Amygdala (tissue), 56 donors: ENCODE measurements at places on chromosomes 2 and 18.

- no peak for DNase-seq
Observed at GRCh38 chr18:13934676-13935075, 19.3 kb upstream of the MC2R start.

DNA sequence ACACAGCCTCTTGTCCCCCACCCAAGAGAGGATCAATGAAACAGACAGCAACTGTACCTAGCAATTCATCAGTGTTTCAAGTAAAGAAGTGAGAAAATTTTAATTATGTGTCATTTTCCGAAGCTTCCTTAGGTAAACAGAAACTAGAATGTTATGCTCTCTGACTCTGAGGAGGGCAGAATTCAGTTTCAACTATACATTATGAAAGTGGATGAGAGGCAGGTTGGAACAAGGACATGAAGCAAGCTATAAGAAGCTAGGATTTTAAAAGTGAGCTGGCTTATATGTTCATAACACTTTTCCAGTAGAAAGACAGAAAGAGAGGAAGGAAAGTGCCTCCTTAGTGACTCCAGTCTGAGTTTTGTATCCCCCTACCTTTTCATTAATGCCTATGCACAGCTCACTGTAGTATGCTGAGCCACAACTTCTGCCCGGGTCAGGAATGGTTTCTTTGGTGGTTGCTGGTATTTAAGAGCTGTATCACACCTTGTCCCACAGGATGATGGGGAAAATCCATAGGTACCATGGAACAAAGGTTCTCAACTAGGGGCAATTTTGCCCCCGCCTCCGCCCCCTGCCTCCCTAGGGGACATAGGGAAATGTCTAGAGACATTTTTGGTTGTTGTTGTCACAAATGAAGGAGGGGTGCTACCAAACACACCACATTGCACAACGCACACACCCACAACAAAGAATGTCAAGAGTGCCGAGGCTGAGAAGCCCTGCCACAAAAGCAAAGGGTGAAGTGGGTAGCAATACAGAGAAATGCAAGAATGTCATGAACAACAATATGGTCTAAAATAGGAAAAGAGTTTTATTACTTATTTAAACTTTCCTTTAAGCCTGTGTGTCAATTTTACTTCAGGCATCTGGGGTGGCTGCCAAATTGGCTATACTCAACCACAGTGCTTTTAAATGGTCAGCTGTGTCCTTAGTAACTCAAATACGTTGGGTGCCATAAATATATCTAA, 161.0 kb upstream of the ZFP36L2 start:
- DNase-seq = no peak

- DNase-seq = no peak
Observed at GRCh38 chr2:188869550-188869949, 104.6 kb upstream of the COL3A1 start.

DNA sequence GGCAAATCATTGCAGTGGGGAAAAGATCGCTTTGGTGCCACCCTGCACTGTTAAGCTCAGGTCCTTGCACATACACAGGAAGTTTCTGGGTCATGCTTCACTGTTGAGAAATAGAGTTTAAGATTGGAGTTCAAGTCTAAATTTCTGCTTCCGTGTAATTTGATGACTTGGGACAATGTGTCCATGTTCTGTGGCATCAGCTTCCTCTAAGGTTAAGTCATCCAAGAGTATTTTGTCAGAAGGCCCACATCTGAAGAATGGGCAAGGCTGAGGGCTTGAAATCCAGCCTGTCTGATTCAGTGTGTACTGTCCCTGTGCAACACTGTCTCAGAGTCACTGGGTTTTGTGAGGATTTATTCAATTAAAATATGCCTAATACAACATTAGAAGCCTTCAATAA, 880.7 kb downstream of the SUCLG1 start:
- no peak for DNase-seq

- DNase-seq = no peak
Observed at GRCh38 chr2:105488285-105488684, 89.4 kb upstream of the FHL2 start.

- no peak for DNase-seq
Observed at GRCh38 chr2:120228503-120228902, 5.3 kb upstream of the TMEM185B start.

DNA sequence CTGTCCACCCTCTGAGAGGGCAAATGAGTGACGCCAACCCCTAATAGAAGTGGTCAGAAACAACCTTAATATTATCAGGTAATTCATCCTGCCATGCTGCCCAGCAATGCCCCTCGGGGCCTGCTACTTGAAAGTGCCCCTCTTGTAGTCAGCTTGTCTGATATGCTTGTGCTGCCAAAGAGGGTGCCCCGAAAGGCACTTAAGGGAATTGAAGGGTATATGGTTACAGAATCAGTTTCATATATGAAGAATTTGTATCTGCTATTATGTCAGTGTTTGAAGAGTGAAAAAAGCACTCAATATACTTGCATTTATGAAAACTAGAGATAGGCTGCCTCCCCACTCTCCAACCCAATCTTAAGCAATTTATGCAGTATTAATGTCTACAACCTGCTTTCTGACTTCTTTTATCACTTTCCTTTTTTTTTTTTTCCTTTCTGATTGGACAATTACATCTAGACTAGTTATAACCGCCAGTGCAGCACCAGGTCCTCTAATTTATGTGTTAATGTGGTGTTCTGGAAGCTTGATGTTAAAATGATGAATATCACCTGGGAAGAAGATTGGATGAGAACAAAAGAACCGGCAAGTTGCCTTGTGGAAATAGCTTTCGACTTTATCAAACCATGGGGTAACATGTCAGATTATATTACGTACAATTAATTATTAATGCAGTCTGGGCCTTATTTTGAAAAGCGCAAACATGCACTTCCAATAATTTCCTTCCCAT, 646.9 kb upstream of the ACVR2A start:
- DNase-seq = no peak

GRCh38 chr2:191539068-191539467, 138.9 kb upstream of the NABP1 start:
- DNase-seq = no peak

- DNase-seq = no peak
Observed at GRCh38 chr2:224969633-224970260, 72.5 kb downstream of the DOCK10 start.

- DNase-seq = no peak
Observed at GRCh38 chr2:13696601-13697000, 935.9 kb upstream of the LRATD1 start.

- DNase-seq = no peak
Observed at GRCh38 chr18:62144338-62144737, 42.5 kb downstream of the PIGN start.

DNA sequence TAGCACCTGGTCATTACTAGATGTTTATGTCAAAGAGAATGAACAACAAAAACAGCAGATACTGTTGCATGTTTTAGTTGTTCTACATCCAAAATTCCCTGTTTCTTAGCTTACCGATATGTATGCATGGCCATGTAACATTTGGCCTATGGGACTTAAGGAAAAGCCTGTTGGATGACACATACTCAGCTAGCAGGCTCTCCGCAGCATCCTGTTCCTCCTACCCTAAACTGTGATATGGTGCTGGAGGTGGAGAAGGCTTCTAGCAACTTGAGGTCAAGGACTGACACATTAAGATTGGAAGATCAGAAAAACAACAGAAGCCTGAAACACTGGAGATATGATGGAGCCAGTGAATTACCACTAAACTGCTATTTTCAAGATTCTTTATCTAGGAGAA, 537.8 kb downstream of the LRRTM4 start:
- no peak for DNase-seq

DNA sequence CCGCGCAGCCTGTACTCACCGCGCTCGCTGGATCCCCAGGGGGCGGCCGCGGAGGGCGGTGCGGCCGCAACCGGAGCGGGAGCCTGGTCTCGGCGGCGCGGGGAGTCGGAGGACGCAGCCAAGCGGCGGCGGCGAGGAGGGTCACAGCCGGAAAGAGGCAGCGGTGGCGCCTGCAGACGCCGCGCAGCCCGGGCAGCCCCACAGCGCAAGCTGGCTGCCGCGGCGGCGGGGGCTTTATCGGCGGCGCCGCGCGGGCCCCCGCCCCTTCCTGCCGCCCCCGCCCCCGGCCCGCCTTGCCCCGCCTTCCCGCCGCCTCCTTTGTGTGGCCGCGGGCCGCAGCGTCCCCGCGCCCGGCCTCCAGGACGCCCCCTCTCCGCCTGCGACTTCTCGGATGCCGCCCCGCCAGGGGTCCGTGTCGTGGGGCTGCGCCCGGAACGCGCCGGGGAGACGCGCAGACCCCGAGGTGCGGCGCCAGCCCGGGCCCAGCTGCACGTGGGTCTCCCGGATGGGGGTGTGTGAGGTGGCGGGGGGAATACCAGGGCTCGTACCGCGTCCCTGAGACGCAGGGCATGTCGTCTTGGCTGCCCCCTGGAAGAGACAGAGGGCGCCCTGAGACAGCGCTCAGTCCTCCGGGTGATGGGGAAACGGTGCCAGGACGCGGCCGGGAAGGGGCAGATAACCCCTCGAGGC, at the start of gene SERPINE2:
SERPINE2 (minus strand) TSS at position 207 of the 690 bp plus-strand sequence. CDS start 37,386 bp downstream, outside the sequence.
- peak; percentile 74 for DNase-seq

- no peak for DNase-seq
Observed at GRCh38 chr2:30371772-30372373, 75.2 kb upstream of the LCLAT1 start.

- no peak for DNase-seq
Observed at GRCh38 chr2:78890935-78891334, 134.6 kb upstream of the REG3G start.

DNA sequence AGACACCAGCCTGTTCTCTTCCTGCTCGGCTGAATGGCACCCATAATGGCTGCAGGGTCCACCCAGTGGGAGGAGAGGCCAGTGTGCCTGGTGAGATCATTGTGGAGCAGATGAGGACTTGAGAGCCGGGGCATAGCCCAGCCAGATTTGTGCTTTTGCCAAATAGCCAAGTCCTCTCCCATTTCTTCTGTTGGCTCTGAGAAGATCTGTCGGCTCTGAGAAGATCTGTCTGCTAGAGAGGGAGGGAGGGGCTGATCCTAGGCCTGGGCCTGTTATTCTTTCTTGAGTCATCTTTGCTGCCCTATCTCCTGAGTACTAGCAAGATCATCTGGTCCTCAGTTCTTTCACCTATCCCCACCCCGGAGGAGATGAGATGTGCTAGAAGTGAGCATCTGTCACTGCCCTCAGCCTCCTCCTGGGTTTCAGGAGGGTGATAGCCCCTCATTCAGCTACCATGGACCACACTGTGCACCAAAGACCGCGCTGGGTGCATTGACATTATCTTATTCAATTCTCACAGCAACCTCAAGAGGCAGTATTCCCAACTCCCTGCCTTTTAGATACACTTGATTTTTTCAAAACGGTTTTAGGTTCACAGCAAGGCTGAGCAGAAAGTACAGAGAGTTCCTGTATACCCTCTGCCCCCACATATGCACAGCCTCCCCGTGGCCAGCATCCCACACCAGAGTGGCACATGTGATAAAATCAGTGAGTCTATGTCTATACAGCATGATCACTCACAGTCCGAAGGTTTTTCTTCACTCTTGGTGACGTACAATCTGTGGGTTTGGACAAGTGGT, 98.6 kb downstream of the CAPN13 start:
- DNase-seq = no peak

DNA sequence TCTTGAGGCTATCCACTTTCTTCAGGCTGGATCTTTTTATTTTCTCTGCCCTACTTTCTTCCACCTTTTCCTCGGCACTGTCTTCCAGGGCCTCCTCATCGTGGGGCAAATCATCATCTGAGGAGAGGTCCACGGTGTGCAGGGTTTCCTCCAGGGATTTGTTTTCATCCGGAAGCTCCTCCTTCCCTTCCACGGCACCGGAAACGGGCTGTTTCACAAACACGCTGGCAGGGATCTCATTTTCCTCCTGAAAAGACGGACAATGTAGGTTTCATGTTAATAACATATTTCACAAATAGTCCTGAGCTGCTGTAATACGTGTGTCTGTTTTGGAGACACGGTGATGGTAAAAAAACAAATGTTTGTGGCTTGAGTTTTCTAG, 10.4 kb downstream of the CAVIN2 start:
- DNase-seq = no peak

- DNase-seq = no peak
Observed at GRCh38 chr2:211766689-211767088, 771.9 kb downstream of the ERBB4 start.

DNA sequence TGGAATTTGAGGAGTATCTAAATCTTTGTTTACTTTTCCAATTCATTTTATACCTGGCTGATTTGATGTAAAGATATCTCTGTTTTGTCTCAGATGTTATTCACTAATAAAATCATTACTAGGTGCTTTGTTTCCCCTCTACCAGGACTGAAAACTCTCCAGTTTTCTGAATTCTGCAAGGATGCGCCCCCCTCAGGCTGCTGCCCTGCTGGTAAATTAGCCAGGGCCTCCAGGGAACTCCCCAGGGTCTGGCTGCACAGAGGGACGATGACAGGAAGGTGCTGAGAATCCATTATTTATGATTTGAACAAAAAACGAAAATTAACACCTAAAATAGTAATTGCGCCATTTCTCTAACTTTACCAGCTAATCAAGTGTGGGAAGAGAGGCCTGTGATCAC, 541.2 kb upstream of the POU3F3 start:
- DNase-seq = no peak

GRCh38 chr2:131394147-131394931, 30.4 kb upstream of the RAB6D start:
- DNase-seq = no peak

DNA sequence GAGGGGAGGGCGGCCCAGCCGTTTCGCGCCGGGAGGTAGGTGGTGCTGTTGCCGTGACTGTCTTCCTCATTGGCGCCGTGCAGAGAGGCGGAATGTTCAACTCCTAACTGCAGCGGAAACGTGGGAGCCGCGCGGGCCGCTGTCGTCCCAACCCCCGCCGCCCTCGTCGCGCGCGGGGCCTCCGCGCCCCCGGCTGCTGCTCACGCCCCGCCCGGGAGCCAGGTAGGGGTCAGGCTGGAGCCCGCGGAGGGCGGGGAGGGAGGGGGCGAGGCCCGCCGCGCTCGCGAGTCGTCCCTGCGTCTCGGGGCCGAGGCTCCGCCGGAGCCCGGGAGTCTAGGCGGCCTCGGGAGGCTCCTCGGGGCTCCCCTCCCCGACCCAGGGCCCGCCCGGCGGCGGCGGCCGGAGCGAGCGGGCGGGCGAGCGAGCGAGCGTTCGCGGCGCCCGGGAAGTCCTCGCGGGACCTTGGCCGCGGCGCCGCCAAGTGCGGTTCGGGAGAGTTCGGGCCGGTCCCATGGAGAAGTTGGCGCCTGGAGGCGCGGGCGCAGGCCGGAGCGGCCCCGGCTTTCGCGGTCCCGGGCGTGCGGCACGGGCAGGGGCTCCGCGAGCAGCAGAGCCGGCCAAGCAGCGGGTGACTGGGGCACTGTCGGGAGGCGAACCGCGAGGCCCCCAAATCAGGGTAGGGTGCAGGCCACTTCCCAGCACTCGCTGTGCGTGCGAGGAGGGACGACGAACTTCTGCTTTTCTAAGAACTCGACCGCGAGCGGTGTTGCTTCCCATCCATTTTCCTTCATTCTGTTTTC, at the start of gene MAP3K20:
MAP3K20 (plus strand) TSS at position 66 of the 800 bp plus-strand sequence. CDS start 15,186 bp downstream, outside the sequence.
- DNase-seq = peak; percentile 46

- no peak for DNase-seq
Observed at GRCh38 chr2:12210016-12210933, 463.8 kb downstream of the LPIN1 start.

- DNase-seq = no peak
Observed at GRCh38 chr2:17543848-17544247, 3.4 kb downstream of the VSNL1 start.

- no peak for DNase-seq
Observed at GRCh38 chr2:207260947-207261346, 95.2 kb upstream of the KLF7 start.

GRCh38 chr2:159071190-159071915, 102.9 kb downstream of the TANC1 start:
- no peak for DNase-seq
